ENCODE measurements at places on chromosomes 4 and X. TPM values are rescaled to one million over a fixed set of nuclear protein-coding genes. Genes with fewer than 3 reads are reported as not detected.
A peak's percentile ranks its signal among the peaks of the same experiment; 100 is the strongest.

- no peak for DNase-seq
- H3K4me3 ChIP-seq: no peak overlapping the region
- no peaks in the 10 kb centered on the region for H3K36me3 ChIP-seq
- no peaks in the 10 kb centered on the region for H3K27me3 ChIP-seq
- H3K4me1 ChIP-seq: no peaks in the 10 kb centered on the region
Measured at GRCh38 chrX:86830685-86831084, 682.4 kb downstream of the DACH2 start.

DNA sequence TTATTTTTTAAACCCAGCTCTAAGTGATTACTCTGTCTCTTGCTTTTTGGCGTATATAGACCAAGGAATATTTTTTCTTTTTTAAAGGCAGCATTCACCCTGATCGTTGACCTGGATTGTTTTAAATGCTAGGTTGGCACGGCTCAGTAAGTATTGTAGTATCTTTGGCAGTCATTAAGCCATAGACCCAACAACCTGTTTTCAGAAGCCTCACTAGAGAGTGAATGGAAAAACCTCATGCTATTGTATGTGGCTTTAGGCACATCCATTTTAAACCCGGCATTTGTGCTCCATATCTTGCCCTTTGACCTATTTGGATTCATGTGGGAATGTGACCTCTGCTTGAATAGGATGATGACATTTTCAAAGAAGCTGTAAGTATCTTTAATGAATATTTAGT lies 183.9 kb downstream of the SNCA start:
- no peaks in the 10 kb centered on the region for H3K27me3 ChIP-seq

The OTC gene
- total RNA-seq: 0.42 TPM

The SMIM20 gene
- total RNA-seq: 24.0 TPM

The GPC4 gene
- total RNA-seq: 79.7 TPM

The APELA gene
- not detected for total RNA-seq

DNA sequence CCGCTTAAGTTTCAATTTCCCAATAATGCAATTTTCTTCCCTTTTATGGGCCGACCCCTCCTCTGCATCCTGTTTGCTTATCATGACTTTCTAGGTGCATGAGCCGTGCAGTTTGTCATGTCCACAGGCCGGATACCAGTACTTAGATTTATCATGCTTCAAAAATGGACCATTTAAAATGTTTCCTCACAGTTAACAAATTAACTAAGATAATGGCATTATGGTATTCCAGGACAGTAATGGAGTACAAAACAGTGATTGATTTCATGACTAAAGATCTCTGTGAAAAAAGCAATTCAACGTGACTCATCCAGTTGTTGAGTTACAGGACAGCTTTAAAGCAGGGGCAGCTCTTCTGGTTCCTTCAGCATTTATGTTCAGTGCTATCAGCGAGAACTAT lies 23.0 kb downstream of the SNX25 start:
- peaks cover 11% of the 10 kb centered on the region for H3K4me1 ChIP-seq
- DNase-seq: no peak
- H3K36me3 ChIP-seq: no peaks in the 10 kb centered on the region
- H3K4me3 ChIP-seq: no peak overlapping the region

The RTL5 gene
- total RNA-seq: 13.0 TPM

The SOD3 gene
- 404 TPM for total RNA-seq

- DNase-seq: no peak
- no peaks in the 10 kb centered on the region for H3K4me1 ChIP-seq
- H3K27ac ChIP-seq: no peak overlapping the region
- no peaks in the 10 kb centered on the region for H3K36me3 ChIP-seq
Measured at GRCh38 chr4:88409206-88409605, 30.6 kb downstream of the HERC6 start.

- H3K4me3 ChIP-seq: peak overlapping the region; percentile 65
- no peaks in the 10 kb centered on the region for H3K27me3 ChIP-seq
- H3K27ac ChIP-seq: peak overlapping the region; percentile 54
- no peak for DNase-seq
Measured at GRCh38 chrX:16946971-16947562, 609 bp downstream of the REPS2 start.

GRCh38 chr4:16158504-16158852 lies 67.8 kb downstream of the TAPT1 start:
- no peak overlapping the region for H3K27ac ChIP-seq
- H3K4me3 ChIP-seq: no peak overlapping the region
- peaks cover 8% of the 10 kb centered on the region for H3K4me1 ChIP-seq
- DNase-seq: no peak
- no peaks in the 10 kb centered on the region for H3K27me3 ChIP-seq

The CAPN6 gene
- 1.1 TPM for total RNA-seq

The FRAS1 gene
- 5.3 TPM for total RNA-seq

GRCh38 chrX:30888526-30889146 lies 418 bp downstream of the TAB3 start:
- DNase-seq: no peak
- no peaks in the 10 kb centered on the region for H3K27me3 ChIP-seq
- H3K27ac ChIP-seq: peak overlapping the region; percentile 86
- H3K4me3 ChIP-seq: peak overlapping the region; percentile 91

DNA sequence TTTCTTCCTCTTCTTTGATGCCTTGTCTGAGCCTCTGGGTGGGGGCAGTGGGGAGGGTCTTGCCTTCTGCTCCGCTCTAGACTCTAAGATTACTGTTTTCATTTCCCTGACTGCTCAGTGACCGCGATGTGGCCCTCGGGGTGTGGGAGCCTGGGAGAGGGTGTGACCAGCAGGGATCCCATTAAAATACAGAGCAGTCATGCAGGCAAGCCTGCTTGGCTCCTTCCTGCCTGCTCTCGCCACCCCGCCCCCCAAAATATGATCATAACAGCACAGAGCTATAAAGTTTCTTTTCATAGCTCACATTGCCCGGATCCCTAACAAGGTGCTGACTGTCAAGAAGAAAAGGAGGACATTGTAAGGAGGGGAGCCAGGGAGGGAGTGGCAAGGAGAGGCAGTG lies 332.9 kb downstream of the RAB28 start:
- no peak overlapping the region for H3K4me3 ChIP-seq
- no peak for DNase-seq
- no peaks in the 10 kb centered on the region for H3K27me3 ChIP-seq
- H3K27ac ChIP-seq: no peak overlapping the region
- no peaks in the 10 kb centered on the region for H3K4me1 ChIP-seq

DNA sequence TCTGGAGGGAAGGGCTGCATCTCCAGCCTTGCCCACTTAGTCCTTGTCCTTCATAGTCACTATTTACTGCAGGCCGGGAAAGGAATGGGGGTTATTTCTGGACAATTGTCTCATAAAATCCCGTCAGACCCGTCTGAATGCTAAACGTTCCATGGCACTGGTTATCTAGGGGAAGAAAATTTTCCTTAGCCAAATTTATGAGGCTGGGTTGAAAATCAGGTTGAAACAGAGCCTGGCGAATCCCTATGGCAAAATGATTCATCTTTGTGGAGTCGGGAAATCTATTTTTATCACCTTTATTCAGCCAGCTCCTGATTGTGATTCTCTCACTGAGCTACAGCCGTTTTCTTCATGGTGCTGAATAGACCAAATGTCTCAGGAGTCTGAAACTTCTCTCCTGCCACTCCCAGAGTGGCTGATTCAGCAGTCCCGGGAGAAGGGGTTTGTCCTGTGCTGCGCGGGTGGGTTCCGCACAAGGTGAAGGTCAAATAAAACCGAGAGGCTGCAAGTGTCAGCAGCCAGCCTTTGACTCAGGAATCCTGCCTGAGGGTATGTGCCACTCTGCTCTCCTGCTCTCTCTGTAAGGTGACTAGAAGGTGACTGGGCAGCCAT lies 1.0 kb downstream of the LIMCH1 start:
- H3K4me3 ChIP-seq: peak overlapping the region; percentile 10
- no peaks in the 10 kb centered on the region for H3K27me3 ChIP-seq
- no peaks in the 10 kb centered on the region for H3K36me3 ChIP-seq
- no peak for DNase-seq
- peak overlapping the region; percentile 69 for H3K27ac ChIP-seq

The HEPH gene
- 68.9 TPM for total RNA-seq

The C1GALT1C1 gene
- 21.4 TPM for total RNA-seq

- peaks cover 100% of the 10 kb centered on the region for H3K36me3 ChIP-seq
- no peaks in the 10 kb centered on the region for H3K27me3 ChIP-seq
- H3K27ac ChIP-seq: no peak overlapping the region
Measured at GRCh38 chrX:47175588-47175980, 18.0 kb upstream of the UBA1 start.

DNA sequence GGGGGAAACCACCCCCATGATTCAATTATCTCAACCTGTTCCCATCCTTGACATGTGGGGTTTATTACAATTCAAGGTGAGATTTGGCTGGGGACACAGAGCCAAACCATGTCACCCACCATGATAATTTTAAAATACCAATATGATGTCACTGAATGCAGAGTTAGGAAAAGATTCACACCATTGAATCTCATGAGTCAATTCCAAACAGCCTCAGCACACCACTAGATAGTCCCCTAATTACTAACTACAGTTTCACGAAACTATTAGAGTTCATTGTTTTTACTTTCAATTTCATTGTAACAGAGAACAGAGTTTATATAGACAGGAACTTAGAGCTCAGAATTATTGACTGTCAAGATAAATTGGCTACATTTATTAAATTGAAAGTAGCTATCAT lies 410.2 kb downstream of the FAM47A start:
- peaks cover 6% of the 10 kb centered on the region for H3K4me1 ChIP-seq
- no peak overlapping the region for H3K4me3 ChIP-seq
- no peak for DNase-seq
- H3K27me3 ChIP-seq: no peaks in the 10 kb centered on the region

DNA sequence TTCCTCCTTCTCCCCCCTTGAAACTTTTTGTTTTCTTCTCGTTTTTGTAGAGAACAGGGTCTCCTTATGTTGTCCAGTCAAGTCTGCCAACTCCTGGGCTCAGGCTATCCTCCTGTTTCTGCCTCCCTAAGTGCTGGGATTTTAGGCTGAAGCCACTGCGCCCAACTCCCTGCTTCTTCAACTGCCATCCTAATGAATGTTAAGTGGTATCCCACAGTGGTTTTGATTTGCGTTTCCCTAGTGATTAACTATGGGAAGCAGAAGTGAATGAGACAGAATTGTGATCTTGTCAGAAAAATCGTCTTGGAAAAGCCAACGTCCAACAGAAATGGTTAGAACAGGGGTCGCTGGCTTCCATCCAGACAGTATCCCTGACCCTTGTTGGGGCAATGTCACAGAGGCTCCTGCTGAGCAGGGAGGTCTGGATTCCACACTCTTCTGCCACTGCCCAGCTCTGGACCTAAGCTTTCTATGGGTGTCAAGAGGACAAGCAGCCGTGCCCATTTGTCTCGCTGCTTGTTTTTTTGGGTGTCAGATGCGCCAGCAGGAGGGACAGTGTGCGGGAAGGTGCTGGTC lies 869 bp upstream of the ADD1 start:
- peak overlapping the region; percentile 91 for H3K4me3 ChIP-seq
- H3K36me3 ChIP-seq: no peaks in the 10 kb centered on the region
- H3K27ac ChIP-seq: peak overlapping the region; percentile 81
- peak; percentile 91 for DNase-seq
- peaks cover 24% of the 10 kb centered on the region for H3K4me1 ChIP-seq

DNA sequence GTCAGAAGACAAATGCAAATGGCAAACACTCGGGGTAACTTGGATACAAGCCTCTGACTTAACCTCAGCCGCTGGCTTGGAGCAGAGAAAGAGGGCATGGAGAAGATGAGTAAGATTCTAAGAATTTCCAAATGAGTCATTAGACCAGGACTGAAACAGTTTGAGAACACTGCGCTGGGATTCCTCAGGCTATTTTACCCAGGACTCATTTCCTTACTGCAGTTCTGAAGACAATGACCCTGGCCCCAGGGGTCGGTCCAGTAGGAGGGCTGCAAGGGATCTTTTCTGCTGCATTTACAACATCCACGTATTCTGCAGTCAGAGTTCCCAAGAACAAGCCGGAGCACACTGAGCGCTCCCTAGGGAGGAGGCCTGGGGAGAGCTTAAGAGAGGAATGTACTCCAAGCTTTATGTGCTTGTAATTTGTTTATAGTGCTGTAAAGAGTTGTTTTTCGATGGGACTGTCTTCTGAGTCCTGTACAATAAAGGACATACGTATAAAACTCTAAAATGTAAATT lies 27.3 kb upstream of the SORBS2 start:
- peaks cover 41% of the 10 kb centered on the region for H3K4me1 ChIP-seq
- H3K36me3 ChIP-seq: no peaks in the 10 kb centered on the region
- peak overlapping the region; percentile 75 for H3K27ac ChIP-seq
- no peak for DNase-seq

DNA sequence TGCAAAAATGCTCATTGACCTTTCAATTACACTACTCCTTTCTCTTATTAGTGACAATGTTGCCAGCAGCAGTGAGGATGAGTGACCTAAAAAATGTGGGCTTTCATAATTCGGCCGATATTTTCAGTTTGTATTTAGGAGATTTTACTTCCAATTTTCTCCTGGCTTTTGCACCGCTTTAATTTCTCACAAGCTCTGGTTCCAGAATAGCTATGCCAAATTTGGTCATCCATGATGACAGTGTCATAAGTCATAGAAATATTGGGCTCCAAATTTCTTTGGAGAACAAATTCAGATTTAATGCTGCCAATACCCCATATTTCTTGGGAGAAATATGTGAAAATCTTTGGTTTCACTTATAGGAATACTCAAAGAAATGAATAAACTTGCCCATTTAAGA lies 187.7 kb upstream of the HCCS start:
- H3K27ac ChIP-seq: no peak overlapping the region
- peaks cover 5% of the 10 kb centered on the region for H3K4me1 ChIP-seq
- no peak for DNase-seq
- H3K36me3 ChIP-seq: no peaks in the 10 kb centered on the region

- no peak overlapping the region for H3K4me3 ChIP-seq
- no peak overlapping the region for H3K27ac ChIP-seq
- H3K27me3 ChIP-seq: no peaks in the 10 kb centered on the region
- H3K36me3 ChIP-seq: no peaks in the 10 kb centered on the region
Measured at GRCh38 chr4:53688186-53688790, 97.0 kb upstream of the LNX1 start.
